ENCODE measurements at places on chromosomes 4 and X.

DNA sequence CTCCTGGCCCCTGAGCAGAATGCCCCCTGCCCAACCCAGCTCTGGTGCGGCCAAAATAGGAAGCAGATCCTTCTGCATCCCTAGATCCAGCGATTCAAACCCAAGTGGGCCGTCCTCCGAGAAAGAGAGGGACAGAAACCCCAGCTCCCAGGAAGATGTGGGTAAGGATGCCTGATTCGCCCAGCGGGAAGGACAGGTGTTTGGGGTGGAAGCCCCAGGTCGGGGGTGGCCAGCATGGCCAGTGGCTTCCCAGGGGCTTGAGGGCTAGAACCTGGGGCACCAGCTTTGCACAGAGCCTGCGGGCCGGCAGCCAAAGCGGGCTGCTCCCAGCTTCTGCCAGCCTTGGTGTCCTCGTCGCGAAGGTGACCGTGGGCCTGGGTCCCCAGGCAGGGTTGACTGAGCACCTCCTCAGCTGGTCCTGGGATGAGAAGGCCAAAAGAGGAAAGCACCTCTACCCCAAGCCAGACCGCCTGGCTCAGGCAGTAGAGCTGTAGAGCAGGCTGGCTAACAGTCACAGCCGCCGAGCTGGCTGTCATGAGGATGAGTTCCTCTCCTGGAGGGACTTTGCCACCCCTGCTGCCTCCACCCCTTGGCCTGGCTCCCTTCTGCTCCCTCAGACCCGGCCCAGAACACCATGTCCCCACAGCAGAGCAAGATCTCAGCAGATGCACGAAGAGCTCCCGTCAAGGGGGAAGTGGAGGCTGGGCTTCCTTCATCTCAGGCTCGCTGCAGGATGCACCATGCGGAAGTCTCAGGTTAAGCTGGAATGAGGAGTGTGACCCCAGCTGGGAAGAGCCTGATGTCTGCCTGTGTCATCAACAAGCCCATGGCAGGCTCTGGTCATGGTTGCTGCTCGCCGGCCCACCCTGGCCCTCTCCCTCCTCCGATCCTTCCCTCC lies 59.9 kb downstream of the CPZ start:
- peak; percentile 57 for DNase-seq

- DNase-seq: no peak
Observed at GRCh38 chr4:80578001-80578400, 242.5 kb downstream of the CFAP299 start.

GRCh38 chrX:93120805-93121204 lies 552.6 kb downstream of the NAP1L3 start:
- no peak for DNase-seq

- peak; percentile 43 for DNase-seq
Observed at GRCh38 chrX:14528629-14529289, 577 bp upstream of the GLRA2 start.

DNA sequence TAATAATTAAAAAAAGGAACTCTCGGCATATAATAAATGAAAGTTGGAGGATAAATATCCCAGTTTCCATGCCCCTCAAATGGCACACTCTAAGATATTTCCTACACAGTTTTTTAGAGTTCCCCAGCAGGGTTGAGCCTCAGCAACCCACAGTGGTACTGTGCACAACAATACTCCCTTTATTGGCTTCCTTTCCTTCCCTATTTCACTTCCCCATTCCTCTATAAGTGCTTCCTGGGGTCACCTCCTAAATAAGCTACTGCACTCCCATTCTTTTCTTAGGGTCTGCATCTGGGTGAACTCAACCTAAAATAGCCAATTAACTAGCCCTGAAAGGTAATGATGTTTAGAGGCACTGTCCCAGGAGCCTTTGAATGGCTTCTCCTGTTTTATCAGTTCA lies 76.4 kb upstream of the NHS start:
- no peak for DNase-seq

DNA sequence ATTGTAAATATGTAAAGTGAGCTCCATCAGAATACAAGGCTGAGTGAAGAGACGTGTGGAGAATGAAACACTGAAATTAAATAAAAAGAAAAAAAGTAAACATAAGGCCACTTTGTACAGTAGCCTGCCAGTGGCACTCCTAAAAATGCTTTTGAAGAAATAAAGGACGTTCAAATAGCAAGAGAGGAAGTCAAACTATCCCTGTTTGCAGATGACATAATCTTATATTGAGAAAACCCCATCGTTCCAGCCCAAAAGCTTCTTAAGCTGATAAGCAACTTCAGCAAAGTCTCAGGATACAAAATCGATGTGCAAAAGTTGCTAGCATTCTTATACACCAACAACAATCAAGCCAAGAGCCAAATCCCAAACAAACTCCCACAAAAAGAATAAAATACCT lies 24.2 kb downstream of the RASSF6 start:
- no peak for DNase-seq

DNA sequence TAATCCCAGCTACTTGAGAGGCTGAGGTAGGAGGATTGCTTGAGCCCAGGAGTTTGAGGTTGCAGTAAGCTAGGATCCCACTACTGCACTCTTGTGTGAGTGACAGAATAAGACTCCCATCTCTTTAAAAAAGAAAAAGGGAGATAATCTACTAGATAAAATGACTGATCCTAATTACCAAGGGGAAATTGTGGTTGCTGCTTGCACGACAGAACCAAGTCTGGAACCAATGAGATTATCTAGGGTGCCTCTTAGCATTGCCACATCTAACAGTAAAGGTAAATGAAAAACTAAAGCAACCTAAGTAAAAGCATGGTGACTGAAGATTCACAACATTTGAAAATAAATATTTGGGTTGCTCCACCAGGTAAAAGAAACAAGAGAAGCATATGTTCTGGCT lies 185.1 kb downstream of the PDHA2 start:
- DNase-seq: no peak

DNA sequence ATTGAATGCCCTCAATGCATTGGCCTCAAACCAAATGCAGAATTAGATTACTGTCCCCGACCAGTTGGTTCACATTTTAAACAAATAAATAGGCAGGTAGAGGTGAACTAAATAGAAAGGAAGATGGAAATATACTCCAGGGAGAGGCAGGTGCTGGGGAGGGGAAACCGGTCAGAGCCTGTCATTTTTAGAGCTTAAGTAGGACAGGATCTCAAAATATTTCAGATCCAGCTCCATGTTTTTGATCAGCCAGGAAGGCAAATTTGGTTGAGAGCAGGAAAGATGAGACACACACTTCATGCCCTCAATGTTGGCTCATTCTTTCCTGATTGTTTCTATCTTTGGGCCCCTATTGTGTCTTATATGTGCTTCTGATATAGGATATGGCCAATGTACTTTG lies 206.7 kb downstream of the SHROOM3 start:
- DNase-seq: no peak

GRCh38 chrX:9656277-9656676 lies 109.4 kb downstream of the GPR143 start:
- no peak for DNase-seq

- DNase-seq: no peak
Observed at GRCh38 chr4:96009427-96010119, 169.7 kb downstream of the PDHA2 start.

- no peak for DNase-seq
Observed at GRCh38 chr4:28677808-28678207, 1817.2 kb downstream of the STIM2 start.

DNA sequence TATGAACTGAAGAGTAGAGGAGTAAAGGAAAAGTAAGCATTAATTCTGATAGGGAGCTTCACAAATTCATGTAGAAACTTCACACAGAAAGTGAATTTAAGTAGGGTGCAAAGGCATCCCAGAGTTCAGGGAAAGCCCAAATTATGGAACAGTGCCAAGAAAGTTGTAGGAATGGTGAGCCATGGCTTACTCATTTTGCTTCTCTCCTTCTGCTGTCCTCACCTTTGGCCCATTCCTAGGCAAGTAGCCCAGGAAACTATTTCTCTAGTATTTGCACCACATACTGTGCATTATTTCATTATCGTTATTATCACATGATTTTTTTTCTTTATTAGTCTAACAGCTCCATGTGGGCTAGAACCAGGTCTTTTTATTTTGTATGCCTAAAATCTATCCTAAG lies 34.9 kb upstream of the IL1RAPL1 start:
- no peak for DNase-seq

Measured in upper lobe of right lung (tissue), 1 donor.